ENCODE measurements at places on chromosomes 2 and 18. TPM values are rescaled to one million over a fixed set of nuclear protein-coding genes. Genes with fewer than 3 reads are reported as not detected.

Gene UGT1A5
- not detected for total RNA-seq

Gene SERPINB10
- total RNA-seq: not detected

Gene GPR39
- 7.2 TPM for total RNA-seq

Gene METAP1D
- 9.3 TPM for total RNA-seq

Gene LTBP1
- 99.0 TPM for total RNA-seq

DNA sequence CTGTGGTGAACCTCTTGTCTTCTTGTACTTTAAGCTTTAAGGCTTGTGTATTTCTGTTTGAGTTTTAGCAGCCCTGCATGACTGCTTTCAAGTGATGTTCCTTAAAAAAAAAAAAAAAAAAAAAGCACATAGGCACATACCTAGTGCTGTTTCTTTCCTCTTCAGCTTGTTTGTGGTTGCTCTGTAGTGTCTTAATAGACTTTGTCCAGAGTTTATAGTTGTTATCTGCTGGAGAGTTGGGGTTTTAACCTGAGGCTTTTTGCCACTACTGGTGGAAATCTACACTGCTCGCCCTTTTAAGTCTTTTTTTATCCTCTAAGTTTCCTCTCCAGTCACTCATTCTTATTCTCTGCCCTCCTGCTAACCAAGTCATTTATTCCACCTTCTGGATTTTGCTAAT, 34.5 kb downstream of the AGFG1 start:
- H3K27ac ChIP-seq: no peak overlapping the region
- no peak overlapping the region for H3K4me3 ChIP-seq
- no peaks in the 10 kb centered on the region for H3K27me3 ChIP-seq
- no peak for DNase-seq
- peaks cover 49% of the 10 kb centered on the region for H3K4me1 ChIP-seq

GRCh38 chr2:55144922-55145820, 86.9 kb downstream of the CLHC1 start:
- H3K27me3 ChIP-seq: no peaks in the 10 kb centered on the region
- no peak overlapping the region for H3K4me3 ChIP-seq
- H3K27ac ChIP-seq: no peak overlapping the region
- no peak for DNase-seq

DNA sequence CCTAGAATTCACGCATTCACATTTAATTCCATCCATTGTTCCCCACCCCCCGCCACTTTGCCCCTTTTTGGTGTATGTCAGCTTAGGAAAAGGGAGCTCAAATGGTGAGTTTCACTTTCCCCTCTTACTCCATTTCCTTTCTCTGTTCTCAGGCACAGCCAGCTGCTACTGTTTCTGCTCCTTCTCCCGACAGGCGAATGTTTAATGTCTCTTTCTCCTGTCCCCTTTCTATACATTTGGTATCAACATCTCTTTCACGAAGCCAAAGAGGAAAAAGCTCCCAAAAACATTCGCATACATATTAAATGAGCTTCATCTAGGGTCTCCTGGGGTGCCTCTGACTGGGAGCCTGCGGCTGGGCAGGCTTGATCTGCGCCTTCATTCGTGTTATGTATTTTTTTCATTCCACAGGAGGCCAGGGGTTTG, 124.2 kb upstream of the SATB2 start:
- H3K27ac ChIP-seq: no peak overlapping the region
- peaks cover 89% of the 10 kb centered on the region for H3K27me3 ChIP-seq
- no peaks in the 10 kb centered on the region for H3K4me1 ChIP-seq
- no peaks in the 10 kb centered on the region for H3K36me3 ChIP-seq
- H3K4me3 ChIP-seq: no peak overlapping the region

DNA sequence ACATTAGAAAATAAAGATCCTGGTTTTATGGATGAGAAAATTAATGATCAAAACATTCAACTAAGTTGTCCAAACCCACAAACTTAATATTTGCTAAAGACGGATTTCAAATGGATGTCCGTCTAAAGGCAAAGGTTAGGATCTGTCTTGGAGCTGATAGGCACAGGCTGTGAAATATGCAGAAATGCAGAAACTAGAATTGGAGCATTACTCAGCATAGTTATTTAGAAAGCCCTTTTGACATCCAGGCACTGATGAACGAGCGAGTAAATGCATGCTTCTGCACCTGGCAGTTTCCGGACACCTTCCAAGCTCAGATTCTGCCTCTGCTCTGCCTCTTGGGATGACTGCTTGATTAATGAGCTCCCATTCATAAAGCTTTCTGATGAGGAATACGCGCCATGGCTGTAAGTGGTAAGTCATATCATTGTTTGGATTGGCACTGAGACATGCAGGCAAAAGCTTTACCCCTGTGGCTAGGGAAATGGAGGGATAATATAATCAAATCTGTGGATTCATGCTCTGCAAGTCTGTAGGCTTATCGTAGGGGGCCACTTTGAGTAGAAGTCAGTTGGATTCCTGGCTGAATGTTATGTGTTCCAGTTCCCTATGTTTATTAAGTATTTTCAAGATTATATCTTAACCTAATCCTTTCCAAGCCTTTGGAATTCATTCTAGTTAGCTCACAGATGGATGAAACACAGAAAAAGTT, 2176.3 kb upstream of the CELF4 start:
- no peak for DNase-seq
- no peaks in the 10 kb centered on the region for H3K36me3 ChIP-seq
- H3K27ac ChIP-seq: no peak overlapping the region

DNA sequence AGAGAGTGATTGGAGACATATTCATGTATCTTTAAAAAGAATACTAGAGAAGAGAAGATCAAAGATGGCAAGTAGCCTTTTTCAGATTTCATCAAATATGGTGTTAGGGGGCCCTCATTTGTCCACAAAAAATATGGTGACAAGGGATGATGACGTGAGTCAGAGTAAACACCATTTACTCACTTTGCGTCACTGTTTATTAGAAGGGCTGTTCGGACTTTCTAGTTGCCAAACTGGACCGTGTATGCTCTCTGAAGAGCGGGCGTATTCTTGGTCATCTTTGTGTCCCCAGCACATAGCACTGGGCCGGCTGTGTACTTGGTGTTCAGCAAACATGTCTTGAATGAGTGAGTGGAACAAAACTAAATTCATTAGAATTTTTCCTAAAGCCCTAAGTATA, 37.5 kb downstream of the TTC39C start:
- H3K4me1 ChIP-seq: peaks cover 11% of the 10 kb centered on the region
- H3K36me3 ChIP-seq: no peaks in the 10 kb centered on the region
- DNase-seq: no peak
- H3K4me3 ChIP-seq: no peak overlapping the region

GRCh38 chr2:52510432-52510831, 1257.2 kb upstream of the CHAC2 start:
- H3K36me3 ChIP-seq: no peaks in the 10 kb centered on the region
- H3K4me3 ChIP-seq: no peak overlapping the region
- H3K27me3 ChIP-seq: no peaks in the 10 kb centered on the region
- no peak for DNase-seq
- no peak overlapping the region for H3K27ac ChIP-seq

- no peak overlapping the region for H3K4me3 ChIP-seq
- no peaks in the 10 kb centered on the region for H3K4me1 ChIP-seq
- H3K27me3 ChIP-seq: peaks cover 30% of the 10 kb centered on the region
- H3K36me3 ChIP-seq: peaks cover 6% of the 10 kb centered on the region
- DNase-seq: no peak
- no peak overlapping the region for H3K27ac ChIP-seq
Measured at GRCh38 chr2:217941886-217942728, 60.7 kb downstream of the TNS1 start.

DNA sequence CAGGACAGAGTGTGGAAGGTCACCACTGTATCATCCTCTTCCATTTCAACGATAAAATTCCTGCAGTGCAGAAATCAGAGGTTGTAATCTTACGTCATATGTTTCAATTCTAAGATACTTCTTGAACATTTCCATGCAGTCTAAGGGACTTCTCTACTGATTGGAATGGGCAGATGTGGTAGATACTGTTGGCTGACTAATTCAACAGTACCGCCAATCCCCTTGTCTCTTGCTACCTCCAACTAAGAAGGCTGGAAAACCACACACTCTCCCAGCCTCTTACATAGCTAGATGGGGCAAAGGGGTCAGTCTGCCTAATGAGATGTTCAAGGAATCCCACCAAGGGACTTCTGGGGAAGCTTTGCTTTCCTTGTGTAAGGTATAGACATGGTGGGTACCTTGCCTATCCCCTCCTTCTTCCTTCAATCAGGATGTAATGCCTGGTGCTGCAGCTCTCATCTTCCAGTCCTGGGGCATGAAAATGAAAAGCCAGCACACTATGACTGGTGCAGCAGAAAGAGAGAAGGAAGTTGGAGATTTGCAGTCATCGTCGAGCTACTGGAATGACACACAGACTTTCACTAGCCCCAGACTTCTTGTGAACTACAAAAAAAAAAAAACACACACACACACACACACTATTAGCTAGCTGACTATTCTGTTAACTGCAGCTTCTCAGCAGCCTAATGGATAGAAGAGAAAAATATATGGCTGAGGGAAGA, 84.1 kb downstream of the ALPK2 start:
- H3K4me3 ChIP-seq: no peak overlapping the region
- no peaks in the 10 kb centered on the region for H3K27me3 ChIP-seq
- DNase-seq: no peak
- H3K36me3 ChIP-seq: no peaks in the 10 kb centered on the region

DNA sequence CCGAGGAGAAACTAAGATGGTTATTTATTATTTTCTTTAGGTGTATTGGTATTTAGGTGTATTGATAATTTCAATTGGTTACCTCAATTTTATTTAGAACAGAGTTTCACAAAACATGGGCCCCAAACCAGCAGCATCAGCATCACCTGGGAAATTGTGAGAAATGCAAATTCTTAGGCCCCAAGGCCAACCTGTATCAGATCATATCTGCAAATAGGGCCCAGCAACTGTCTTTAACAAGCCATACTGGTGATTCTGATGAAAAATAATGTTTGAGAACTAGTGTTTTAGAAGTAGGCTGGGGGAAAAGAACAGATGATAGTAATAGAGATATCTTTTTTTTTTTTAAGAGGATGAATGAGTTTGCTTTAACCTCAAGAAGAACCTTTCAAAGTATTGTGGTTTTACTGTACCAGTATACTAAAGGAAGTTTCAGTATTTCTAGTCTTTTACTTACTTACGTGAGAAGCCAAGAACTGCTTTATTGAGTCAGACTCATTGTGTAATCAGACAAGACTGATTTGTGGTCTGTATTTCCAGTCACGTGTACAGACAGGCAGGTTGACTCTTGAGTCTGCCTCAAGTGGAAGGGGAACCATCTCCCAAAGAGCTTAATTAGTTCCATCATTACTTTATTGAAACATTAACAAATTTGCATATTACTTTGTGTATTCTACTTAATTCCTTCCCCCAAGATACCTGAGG, 60.4 kb upstream of the GAREM1 start:
- no peak overlapping the region for H3K4me3 ChIP-seq
- H3K27me3 ChIP-seq: no peaks in the 10 kb centered on the region
- H3K27ac ChIP-seq: no peak overlapping the region
- no peaks in the 10 kb centered on the region for H3K36me3 ChIP-seq

GRCh38 chr2:107595749-107596148, 230.9 kb upstream of the RGPD4 start:
- no peaks in the 10 kb centered on the region for H3K36me3 ChIP-seq
- no peak for DNase-seq
- H3K27ac ChIP-seq: no peak overlapping the region
- H3K27me3 ChIP-seq: no peaks in the 10 kb centered on the region

GRCh38 chr2:36783246-36783645, 86.7 kb downstream of the VIT start:
- H3K27me3 ChIP-seq: peaks cover 23% of the 10 kb centered on the region
- H3K4me3 ChIP-seq: no peak overlapping the region
- DNase-seq: no peak

DNA sequence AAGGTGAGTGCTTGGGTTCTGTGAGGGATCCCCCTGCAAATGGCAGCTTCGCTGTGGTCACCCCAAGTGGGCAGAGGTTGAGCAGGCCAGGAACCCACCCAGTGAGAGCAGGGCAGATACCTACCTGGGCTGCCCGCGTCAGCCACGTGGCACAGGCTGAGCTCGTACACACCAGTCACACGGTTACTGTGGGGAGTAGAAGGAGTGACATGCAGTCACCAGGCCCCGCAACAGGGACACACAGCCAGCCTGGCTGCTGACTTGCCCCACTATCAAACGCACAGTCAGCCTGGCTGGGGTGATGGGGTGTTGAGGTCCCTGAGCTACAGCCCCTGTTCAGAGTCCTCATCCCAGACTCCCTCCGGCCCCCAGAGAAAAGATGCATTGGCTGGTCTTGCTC, 32.2 kb downstream of the AQP12A start:
- peaks cover 25% of the 10 kb centered on the region for H3K27me3 ChIP-seq
- no peak overlapping the region for H3K4me3 ChIP-seq
- no peaks in the 10 kb centered on the region for H3K4me1 ChIP-seq
- no peak overlapping the region for H3K27ac ChIP-seq
- H3K36me3 ChIP-seq: no peaks in the 10 kb centered on the region

- H3K27ac ChIP-seq: no peak overlapping the region
- H3K36me3 ChIP-seq: no peaks in the 10 kb centered on the region
- H3K4me3 ChIP-seq: no peak overlapping the region
Measured at GRCh38 chr2:21489080-21489479, 365.3 kb downstream of the TDRD15 start.

- peaks cover 21% of the 10 kb centered on the region for H3K36me3 ChIP-seq
- H3K4me1 ChIP-seq: no peaks in the 10 kb centered on the region
- no peak overlapping the region for H3K27ac ChIP-seq
- H3K4me3 ChIP-seq: no peak overlapping the region
- H3K27me3 ChIP-seq: no peaks in the 10 kb centered on the region
Measured at GRCh38 chr2:24237313-24237712, 62.5 kb downstream of the FAM228A start.

GRCh38 chr18:63140038-63140450, 179.5 kb downstream of the BCL2 start:
- no peak overlapping the region for H3K4me3 ChIP-seq
- H3K36me3 ChIP-seq: no peaks in the 10 kb centered on the region
- DNase-seq: no peak

DNA sequence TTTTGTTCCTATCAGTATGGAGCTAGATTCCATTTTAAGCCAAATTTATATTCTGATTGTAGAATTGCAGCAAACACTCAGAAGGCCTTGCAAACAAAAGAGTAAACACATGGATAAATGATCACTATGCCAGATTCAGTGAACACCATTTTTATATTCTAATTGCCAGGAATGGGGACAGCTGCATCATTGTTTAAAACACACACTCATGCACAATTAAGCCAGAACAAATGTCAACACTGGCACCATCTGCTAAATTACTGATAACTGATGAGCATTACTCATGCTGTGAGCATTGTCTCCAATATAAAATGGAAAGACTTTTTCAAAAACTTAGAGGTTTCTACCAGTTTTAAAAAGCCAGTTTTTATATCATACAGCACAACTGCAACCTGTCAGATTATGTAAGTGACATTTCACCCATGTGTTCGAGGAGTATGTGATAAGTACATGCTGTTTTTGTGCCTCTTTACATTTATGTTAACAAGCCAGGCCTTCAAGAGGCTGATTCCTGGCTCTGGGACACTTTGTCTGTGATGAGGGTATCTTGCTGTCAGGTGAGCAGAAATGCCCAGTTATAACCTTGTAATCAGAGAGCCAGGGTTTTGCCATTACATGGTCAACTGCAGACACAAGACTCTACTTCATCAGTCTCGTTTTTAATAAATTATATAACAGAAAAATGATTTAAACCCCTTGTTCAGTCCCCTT, 4.4 kb upstream of the ST8SIA5 start:
- no peak overlapping the region for H3K4me3 ChIP-seq
- peaks cover 45% of the 10 kb centered on the region for H3K27me3 ChIP-seq
- no peak for DNase-seq
- no peak overlapping the region for H3K27ac ChIP-seq
- no peaks in the 10 kb centered on the region for H3K36me3 ChIP-seq

- H3K4me3 ChIP-seq: no peak overlapping the region
- H3K27me3 ChIP-seq: no peaks in the 10 kb centered on the region
- no peak for DNase-seq
- peaks cover 45% of the 10 kb centered on the region for H3K4me1 ChIP-seq
Measured at GRCh38 chr2:54966837-54967236, 83.4 kb downstream of the RTN4 start.
